Stromal cell of bone marrow (primary cell): ENCODE measurements at places on chromosomes 13 and 19.
A peak's percentile ranks its signal among the peaks of the same experiment; 100 is the strongest.

GRCh38 chr19:11020982-11021759, 60.3 kb downstream of the SMARCA4 start:
- DNase-seq: no peak

- no peak for DNase-seq
These were observed 5.7 kb upstream of the MRPS31 start for GRCh38 chr13:40776681-40777165.

- no peak for DNase-seq
These were observed 32.8 kb upstream of the NANOS3 start for GRCh38 chr19:13844130-13844631.

- DNase-seq: no peak
These were observed 58.5 kb downstream of the ARHGAP35 start for GRCh38 chr19:46919324-46919723.

DNA sequence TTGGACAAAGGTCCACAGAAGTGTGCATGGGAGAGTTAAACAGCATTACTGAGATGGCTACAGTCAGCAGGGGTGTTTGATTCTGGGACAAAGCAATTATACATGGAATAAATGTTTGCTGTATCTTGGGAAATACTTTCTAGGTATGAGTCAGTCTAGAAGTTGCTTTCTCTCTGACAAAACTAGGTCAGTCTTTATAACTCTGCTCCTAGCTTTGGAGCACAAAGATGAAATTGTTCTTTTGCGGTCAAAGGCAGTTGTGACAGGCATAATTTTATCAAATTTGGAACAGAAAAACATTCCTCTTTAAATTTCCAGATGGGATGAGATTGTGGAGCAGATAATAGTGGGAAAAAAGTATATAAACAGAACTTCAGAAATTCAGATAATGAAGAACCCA, 1045.4 kb upstream of the MIR17HG start:
- DNase-seq: peak; percentile 21

GRCh38 chr19:16040642-16041041, 35.7 kb upstream of the TPM4 start:
- DNase-seq: peak; percentile 25

GRCh38 chr13:34114581-34114980, 296.6 kb downstream of the RFC3 start:
- DNase-seq: no peak

GRCh38 chr19:34082289-34083077, 89.8 kb upstream of the LSM14A start:
- no peak for DNase-seq

- no peak for DNase-seq
These were observed 4.0 kb downstream of the IZUMO2 start for GRCh38 chr19:50159078-50159477.

DNA sequence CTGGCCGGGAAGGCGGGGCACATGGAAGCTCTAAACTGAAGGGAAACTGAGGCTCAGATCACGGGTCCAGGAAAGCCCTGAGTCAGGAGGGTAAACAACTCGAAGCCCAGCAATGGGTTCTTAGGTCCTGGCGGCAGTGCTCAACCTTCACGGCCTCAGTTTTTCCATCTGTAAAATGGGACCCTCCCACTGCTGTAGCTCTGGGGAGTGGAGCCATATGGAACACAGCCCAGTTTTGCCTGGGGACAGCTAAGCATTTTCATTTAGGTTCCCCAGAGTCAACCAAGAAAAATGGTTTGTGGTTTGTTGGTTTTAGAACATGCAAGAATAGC, 30.4 kb downstream of the CEBPG start:
- no peak for DNase-seq

- no peak for DNase-seq
These were observed 41.4 kb downstream of the LYL1 start for GRCh38 chr19:13060964-13061927.

- no peak for DNase-seq
These were observed 99.6 kb upstream of the SIAH3 start for GRCh38 chr13:45951166-45951565.

DNA sequence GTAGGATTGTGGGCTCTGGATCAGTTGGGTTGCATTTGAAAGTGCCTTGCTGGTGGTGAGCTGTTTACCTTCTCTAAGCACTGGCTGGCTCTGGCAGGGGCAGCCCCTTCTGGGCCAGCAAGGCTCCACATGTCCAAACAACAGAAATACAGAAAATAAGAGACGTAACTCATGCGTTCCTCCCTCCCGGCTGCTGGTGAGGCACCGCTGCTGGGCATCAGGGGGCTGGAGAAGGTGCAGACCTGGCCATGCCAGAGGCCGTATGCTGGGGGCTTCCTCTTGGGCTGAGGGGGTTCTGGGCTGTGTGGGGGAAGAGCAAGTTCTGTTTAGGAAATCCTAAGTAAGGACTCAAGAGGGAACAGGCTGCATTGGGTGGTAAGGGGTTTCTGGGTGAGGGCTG, 140.6 kb downstream of the URI1 start:
- no peak for DNase-seq

DNA sequence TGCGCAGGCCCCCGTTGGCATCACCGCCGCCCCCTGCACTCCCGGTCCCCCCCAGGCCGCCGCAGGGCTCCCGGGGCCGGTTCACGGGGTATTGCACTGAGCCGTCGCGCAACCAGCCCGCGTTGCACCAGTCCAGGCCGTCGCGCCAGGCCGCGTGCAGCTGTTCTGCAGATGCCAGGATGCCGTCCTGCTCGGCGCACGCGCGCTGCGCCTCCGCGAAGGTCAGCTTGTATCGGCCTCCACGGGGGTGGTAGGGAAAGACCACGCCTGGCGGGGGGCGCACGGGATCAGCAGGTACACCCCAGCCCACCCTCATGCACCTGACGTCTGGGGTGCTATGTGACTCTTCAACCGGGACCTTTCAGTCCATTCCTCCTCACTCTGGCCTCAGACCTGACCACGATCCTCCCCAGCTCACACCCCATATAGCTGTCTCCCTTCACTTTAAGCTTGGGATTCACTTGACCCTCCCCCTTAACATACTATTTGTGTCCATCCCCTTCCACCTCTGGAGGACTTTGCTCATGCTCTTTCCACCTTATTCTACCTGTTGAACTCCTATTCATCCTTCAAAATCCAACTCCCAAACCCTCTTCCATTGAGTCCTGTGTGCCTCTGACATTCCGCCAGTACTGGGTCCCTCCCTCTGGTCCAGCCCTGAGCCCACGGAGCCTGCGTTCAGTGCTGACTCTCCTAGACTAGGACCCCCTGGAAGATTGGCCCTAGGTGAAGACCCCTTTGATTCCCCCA, 14.3 kb downstream of the TM6SF2 start:
- no peak for DNase-seq

GRCh38 chr13:103188713-103189326, 122.6 kb upstream of the SLC10A2 start:
- peak; percentile 6 for DNase-seq

GRCh38 chr13:49351871-49352270, 92.0 kb downstream of the CAB39L start:
- DNase-seq: no peak

GRCh38 chr13:52010890-52011631, at the start of gene ATP7B:
TSS of gene ATP7B (minus strand) at chr13:52011450. CDS start at chr13:52011337, 113 bp downstream.
- no peak for DNase-seq

GRCh38 chr19:7360393-7360984, 11.8 kb downstream of the ARHGEF18 start:
- DNase-seq: no peak

DNA sequence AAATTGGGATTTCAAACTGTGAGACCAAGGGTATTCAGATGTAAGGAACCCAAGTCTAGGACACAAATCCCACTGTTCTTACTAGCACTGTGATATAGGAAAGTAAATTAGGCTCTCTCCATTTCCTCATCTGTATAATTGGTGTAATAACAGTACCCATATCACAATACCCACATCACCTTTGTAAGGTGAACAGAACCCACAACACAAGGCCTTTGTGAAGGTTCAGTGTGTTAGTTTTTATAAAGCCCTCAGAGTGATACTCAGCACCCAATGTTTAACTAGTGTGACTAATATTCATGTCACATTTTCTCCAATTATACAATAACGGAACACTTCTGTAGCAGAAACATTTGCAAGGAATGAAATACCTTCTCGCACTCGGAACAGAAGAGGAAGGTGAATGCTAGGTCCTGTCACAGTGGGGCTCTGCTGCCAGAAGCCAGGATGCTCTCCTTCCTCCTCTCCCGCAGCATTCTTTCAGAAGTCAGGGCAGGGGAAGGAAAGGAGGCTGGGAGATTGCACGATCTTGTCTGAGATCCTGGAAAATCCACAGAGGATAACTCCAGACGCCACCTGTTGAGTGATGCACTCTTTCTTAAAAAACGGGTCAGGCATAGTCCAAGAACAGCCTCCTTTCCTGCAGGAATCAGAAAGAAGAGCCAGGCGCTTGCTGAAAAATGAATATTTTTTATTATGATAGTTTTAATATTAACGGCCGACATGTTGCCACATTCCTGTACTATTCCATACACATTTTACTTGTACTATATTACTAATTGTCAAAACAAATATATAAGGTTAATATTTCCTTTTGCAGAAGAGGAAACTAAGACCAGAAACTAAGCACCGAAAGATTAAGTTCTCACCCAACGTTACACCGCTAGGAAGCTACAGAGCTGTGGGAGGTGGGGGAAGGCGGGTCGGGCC, 762 bp downstream of the ZNF45 start:
- DNase-seq: no peak

- no peak for DNase-seq
These were observed 25.9 kb upstream of the OR10H2 start for GRCh38 chr19:15701757-15702533.
